ENCODE measurements at places on chromosomes 13 and 19.

- DNase-seq, result peak; percentile 60
Observed at GRCh38 chr13:71863254-71863865, 3.6 kb downstream of the DACH1 start.

DNA sequence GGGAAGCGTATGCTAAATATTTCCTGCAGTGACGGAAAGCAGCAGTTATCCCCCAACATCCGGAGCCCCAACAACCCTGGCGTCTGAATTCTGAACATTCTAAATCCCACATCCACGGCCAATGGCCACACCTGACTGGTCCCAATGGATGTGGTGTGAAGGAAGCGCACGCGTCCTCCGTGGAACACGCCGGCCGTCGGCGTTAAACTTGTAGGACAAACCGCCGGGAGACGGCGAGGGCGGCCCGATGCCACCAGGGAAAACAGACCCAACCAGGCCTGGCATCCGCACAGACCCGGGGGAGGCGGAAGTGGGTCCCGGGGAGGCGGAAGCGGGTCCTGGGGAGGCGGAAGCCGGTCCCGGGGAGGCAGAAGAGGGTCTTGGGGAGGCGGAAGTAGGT, 3.2 kb downstream of the SHC2 start:
- no peak for DNase-seq

GRCh38 chr19:3196064-3196932, 10.6 kb downstream of the NCLN start:
- DNase-seq, result no peak

GRCh38 chr13:74246487-74246886, 112.3 kb upstream of the KLF12 start:
- DNase-seq, result peak; percentile 33

GRCh38 chr13:92745258-92745657, 481.3 kb upstream of the GPC6 start:
- DNase-seq, result no peak

DNA sequence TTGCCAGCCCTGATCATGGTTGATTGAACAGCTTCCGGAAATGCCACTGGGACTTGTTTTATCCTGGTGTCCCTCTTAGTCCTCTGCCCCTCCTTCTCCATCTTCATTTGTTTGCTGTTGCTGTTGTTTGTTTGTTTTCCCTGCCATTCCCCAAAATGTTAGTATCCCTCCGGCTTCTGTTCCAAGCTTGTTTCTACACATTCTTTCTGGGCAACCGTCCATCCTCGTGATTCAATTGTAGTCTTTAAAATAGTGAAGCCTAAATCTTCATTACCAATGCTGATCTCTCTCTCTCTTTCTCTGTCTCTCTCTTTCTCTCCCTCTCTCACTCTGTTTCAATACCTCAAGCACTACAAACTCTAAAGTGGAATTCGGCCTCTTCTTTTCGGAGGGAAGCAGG, 649.3 kb upstream of the ARGLU1 start:
- DNase-seq, result peak; percentile 27

DNA sequence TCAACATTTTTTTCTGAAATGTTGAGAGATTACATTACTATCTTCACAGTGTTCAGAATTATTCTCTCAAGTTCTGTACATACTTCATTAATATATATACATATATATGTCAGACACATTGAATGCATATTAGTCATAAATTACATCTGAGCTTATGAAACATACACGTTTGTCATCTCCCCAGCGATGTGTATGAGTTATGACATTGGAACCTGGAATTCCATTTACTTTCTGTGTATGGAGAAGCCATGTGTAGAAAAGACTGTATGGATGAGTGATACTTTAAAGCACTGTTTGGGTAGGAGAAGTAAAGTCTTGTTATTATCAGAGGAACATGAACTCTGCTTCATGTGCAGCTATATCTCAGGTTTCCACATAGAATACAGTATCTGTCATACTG, 167.2 kb downstream of the FGF14 start:
- DNase-seq, result no peak

DNA sequence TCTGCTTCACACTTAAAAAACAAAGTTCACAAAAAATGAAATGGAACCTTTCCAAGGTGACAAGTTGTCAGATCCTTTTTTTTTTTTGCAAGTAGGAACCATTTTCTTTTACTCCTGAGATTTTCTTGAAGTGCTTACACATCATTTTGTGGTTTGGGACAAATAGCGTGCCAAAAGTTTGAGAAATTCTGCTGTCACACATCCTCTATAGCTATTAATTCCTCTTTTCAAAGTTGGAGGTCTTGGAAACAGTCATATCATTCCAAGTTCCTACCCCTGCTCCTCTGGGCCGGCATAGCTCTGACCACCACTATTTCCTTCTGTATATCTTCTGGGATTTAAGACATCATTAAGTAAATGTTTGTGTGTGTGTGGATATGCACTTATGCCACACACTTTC, 421.6 kb upstream of the SLC10A2 start:
- DNase-seq, result no peak

- DNase-seq, result no peak
Observed at GRCh38 chr13:27054760-27055159, 116.9 kb downstream of the USP12 start.

DNA sequence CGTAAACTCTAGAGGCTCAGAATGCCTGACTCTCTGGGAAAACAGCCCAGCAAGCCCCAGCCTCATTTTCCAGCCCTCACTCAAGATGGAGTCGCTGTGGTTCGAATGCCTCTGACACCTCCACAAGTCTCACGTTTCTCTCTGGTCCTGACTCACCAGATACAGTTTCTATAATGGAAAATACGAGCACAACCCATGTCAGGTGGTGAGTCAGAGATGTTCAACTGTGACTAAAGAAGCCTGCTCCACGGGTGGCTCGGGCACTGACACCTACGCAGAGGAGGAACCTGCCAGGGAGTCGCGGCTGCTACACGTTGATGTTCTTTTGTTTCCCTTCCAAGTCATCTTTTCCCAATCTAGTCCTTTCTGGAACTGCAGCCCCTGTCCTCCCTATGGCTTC, 87.1 kb upstream of the STK24 start:
- no peak for DNase-seq

DNA sequence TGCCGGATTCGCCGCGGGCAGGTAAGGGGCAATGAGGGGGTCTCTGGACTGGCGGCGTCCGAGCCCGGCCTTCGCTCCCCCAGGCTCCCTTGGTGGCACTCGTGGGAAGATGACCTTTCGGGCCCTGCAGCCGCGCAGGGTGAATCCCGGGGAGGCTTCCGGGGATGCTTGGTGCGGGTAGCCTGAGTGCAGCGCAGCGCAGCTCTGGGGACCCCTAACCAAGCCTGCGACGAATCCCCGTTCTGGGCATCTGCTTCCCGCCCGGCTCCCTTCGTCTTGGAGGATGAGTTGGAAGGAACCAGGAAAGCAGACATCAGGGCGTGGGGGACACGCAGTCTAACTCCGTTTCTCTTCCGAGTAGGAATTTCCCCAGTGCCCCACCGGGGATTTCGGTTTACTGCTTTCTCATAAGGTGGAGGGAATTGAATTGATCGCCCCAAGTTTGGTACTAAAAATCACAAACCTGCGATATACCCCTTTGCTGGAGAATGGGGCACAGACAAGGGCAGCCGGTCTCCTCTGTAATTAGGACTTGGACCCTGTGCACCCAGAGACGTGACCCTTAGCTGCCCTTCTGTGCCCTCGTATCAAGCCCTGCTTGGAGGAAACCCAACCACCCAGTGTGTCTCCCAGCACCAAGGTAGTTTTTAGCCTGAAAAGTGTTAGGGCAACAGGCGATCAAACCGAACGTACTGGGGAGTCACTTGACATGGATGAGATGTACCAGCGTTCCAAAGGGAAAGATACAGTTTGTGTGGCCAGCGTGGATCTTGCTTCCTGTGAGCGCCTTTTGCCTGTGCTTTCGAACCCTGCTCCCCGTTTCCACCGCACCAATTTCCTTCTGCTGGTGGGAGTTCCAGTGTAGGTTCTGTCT, 1.0 kb downstream of the GPC5 start:
- peak; percentile 24 for DNase-seq

DNA sequence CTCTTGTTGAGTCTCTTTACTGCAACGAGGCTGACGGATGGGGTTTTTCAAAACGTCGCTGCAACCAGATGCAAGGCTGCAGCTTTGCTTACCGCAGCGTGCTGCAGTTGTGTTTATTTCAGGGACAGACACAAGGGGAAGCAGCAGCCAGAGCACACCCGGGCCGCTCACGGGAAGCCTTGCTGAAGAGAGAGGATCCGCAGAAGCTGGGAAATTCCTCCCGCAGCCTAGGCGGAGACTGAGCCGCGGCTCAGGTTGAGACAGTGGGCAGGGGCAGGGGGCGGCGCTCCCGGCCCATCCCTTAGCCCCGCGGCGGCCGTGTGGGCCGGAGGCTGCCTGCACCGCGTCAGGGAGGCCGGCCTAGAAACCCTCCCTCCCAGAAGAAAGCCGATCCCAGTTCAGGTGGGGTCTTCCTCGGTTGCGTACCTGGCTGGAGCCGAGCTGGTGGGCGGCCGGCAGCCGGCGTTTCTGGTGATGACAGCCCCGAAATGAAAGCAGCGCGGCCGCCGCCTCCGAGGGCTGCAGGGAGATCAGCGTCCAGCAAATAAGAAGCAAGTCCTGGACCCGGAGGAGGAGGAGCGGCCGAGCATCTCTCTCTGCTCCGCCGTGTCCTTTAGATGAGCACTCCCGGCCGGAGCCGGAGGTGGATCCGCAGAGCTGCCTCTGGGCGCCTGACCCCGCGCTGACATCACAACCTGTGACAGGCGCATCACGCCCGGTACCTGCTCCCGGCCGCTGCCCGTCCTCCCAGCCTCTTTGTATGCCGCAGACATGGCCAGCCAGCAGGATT, at the start of gene FRY:
TSS of gene FRY (plus strand) at position 750 of the 790 bp plus-strand sequence. CDS start at position 772, 22 bp downstream.
- DNase-seq, result peak; percentile 89

GRCh38 chr19:7699417-7700401, 2.2 kb downstream of the FCER2 start:
- no peak for DNase-seq

DNA sequence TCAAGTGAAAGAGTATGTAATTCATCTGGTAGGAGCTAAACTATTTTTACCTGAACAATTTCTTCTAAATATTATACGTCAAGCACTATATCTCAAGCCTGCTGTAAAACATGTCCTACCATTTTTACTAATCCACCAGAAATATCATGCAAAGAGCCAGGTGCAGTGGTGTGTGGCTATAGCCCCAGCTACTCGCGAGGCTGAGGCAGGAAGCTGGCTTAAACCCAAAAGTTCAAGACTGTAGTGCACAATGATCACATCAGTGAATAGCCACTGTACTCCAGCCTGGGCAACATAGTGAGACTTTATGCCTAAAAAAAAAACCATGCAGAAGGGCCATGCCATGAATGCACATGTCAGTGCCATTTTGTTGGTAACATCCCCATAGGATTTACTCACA, 20.7 kb upstream of the CLN5 start:
- DNase-seq, result no peak

DNA sequence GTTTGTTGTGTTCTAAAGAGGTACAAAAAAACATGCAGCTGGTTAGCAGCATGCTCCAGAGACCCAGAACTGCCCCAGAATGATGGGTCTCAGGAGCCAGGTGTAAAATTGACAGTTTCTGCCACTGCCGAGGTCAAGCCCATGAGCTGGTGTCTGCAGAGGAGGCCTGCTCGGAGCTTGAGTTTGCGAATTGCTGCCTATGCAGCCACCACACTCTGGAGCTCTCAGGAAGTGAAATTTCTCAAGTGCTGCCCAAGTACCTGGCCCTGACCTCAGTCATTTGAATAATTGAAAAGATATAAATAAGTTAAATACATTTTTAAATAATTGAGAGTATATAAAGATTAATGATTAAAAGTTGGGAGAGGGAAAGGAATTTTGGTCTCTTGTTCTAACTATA, 66.4 kb downstream of the ZAR1L start:
- DNase-seq, result no peak

GRCh38 chr13:102441085-102441484, 39.2 kb upstream of the FGF14 start:
- DNase-seq, result no peak

DNA sequence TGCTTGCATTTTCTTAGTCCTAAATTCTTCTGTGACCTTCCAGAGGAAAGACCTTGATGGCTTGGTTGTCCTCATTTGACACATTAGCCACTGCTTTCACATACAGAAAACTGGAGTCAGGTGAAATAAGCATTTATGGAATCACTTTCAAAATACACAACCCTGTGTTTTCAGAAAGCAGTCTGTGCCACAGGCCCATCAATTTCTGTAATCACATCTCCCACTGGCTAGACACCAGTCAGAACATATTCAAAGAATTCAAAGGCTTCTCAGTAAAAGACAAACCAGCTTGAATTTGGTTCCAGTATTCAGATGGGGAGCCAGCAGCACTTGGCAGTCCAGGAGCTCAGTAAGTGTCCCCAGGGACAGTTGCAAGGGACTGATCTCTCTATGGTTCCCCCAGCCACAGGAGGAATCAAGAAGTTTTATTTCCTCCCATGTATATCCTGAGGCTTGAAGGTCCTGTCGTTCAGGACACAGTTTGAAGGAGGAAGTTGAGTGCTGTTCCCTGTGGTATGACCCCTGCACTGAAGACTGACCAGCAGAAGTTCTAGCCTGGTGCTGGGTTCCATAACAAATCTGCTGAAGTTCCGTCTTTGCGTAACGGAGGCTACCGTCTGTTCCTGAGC, 214.3 kb downstream of the FOXO1 start:
- no peak for DNase-seq

DNA sequence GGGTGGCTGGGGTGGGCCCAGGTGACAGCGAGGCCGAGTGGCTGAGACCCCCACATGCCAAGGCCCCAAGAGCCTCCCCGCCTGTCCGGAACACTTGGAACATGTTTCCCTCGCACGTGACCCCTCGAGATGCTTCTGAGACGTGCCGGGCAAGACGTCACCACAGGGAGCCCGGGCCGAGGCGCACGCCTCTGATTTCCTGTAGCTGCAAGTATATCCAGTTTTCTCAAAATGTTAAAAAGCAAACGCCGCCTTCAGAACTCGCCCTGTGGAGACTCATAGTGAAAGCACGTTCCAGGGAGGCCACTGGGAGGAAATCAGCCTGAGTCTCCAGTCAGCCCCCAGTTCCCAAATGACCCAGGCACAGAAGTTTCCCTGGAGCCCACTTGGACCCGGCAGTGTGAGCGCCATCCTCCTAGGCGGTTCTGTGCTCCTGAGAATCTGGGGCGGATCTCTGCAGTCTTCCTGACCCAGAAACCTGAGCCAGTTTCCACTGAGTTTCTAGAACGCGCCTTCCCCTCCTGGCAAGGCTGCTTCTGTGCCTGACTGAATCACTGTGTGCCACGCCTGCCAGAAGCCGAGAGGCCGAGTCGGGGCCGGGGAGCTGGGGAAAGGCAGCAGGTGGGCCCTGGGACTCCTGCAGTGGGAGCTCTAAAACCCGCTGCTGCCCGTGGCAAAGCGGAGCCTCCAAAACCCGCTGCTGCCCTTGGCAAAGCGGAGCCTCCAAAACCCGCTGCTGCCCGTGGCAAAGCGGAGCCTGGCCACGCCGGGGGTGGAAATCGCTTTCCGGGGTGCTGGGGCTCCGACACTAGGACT, 179.3 kb downstream of the KDM4B start:
- DNase-seq, result no peak

- DNase-seq, result peak; percentile 88
Observed at GRCh38 chr19:10390652-10391286, 10.4 kb upstream of the TYK2 start.

GRCh38 chr13:32117001-32117400, 85.4 kb downstream of the FRY start:
- no peak for DNase-seq

GRCh38 chr19:33464010-33464732, 57.4 kb downstream of the PEPD start:
- no peak for DNase-seq

All from eye (tissue), 1 donor.